ENCODE measurements at places on chromosomes 6 and 20. TPM values are rescaled to one million over a fixed set of nuclear protein-coding genes. Genes with fewer than 3 reads are reported as not detected.

DNA sequence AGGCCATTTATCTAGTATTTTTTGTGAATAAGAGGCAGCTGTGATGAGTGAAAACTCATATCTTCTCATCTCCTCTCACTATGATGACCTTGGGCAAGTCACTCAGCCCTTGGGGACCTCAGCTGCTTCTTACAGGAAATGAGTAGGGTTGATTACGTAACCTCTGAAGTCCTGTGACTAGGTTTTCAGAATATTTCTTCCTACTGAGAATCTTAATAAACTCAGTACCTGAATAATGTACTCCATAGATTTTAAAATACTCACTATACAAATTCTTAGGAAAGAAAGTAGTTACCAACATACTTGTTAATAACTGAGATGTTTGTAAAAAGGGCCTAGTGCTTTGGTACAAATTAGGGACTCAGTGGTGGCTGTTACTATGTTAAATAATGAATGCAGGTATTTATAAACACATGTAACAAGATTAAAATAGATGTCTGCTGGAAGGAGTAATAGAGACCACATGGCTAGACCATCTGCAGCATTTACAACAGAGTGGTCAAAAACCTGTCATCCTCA, 60.9 kb downstream of the RPRD1B start:
- peaks cover 36% of the 10 kb centered on the region for H3K4me1 ChIP-seq
- H3K27ac ChIP-seq, result peak overlapping the region; percentile 68
- no peaks in the 10 kb centered on the region for H3K27me3 ChIP-seq
- H3K4me3 ChIP-seq, result no peak overlapping the region
- no peak for DNase-seq

GRCh38 chr6:10591422-10592160, 70.4 kb downstream of the GCNT2 start:
- no peak for DNase-seq
- H3K4me3 ChIP-seq, result no peak overlapping the region
- no peaks in the 10 kb centered on the region for H3K36me3 ChIP-seq
- no peak overlapping the region for H3K27ac ChIP-seq
- no peaks in the 10 kb centered on the region for H3K4me1 ChIP-seq
- H3K27me3 ChIP-seq, result no peaks in the 10 kb centered on the region

The COL10A1 gene
- 2.8 TPM for total RNA-seq

DNA sequence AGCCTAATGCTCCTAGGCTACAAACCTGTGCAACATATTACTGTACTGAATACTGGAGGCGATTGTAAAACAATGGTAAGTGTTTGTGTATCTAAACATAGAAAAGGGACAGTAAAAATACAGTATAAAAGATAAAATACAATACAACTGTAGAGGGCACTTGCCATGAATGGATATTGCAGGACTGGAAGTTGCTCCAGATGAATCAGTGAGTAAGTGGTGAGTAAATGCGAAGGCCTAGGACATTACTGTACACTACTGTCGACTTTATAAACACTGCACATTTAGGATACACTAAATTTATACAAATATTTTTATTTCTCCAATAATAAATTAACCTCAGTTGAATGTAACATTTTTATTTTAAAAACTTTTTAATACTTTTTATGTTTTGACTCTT, 485.0 kb downstream of the MMUT start:
- H3K4me1 ChIP-seq, result no peaks in the 10 kb centered on the region
- H3K36me3 ChIP-seq, result no peaks in the 10 kb centered on the region
- no peak for DNase-seq
- no peak overlapping the region for H3K4me3 ChIP-seq

The HLA-DPA1 gene
- 491 TPM for total RNA-seq

- H3K36me3 ChIP-seq, result no peaks in the 10 kb centered on the region
- DNase-seq, result no peak
- no peaks in the 10 kb centered on the region for H3K4me1 ChIP-seq
- H3K27ac ChIP-seq, result no peak overlapping the region
Observed at GRCh38 chr20:9474835-9475415, 39.5 kb upstream of the LAMP5 start.

The DLL1 gene
- total RNA-seq, result 14.6 TPM

GRCh38 chr6:167851370-167851952, 24.8 kb downstream of the AFDN start:
- H3K27me3 ChIP-seq, result no peaks in the 10 kb centered on the region
- H3K36me3 ChIP-seq, result no peaks in the 10 kb centered on the region
- no peak for DNase-seq
- H3K4me1 ChIP-seq, result peaks cover 45% of the 10 kb centered on the region

The MACROD2 gene
- 78.2 TPM for total RNA-seq

The SLC17A9 gene
- 15.2 TPM for total RNA-seq

DNA sequence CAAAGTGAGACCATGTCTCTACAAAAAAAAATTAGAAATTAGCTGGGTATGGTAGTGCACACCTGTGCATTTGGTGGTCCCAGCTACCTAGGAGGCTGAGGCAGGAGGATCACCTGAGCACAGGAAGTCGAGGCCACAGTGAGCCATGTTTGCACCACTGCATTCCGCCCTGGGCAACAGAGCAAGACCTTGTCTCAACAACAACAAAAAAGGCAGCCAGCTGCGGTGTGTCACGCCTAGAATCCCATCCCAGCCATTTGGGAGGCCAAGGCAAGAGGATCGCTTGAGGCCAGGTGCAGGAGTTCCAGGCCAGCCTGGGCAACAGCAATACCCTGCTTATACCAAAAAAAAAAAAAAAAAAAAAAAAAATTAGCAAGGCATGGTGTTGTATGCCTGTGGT, 1.1 kb upstream of the BAK1 start:
- H3K36me3 ChIP-seq, result peaks cover 13% of the 10 kb centered on the region
- DNase-seq, result no peak
- no peaks in the 10 kb centered on the region for H3K27me3 ChIP-seq

- no peaks in the 10 kb centered on the region for H3K27me3 ChIP-seq
- H3K4me1 ChIP-seq, result peaks cover 40% of the 10 kb centered on the region
- peak; percentile 92 for DNase-seq
- H3K4me3 ChIP-seq, result peak within 1 kb of the TSS; percentile 59
- H3K36me3 ChIP-seq, result no peaks in the 10 kb centered on the region
Observed at GRCh38 chr20:49982346-49983122, at the start of gene SNAI1. Gene SNAI1, plus strand, starts transcription at chr20:49982980. Its CDS starts 80 bp downstream, at chr20:49983060.

The MYLIP gene
- 39.5 TPM for total RNA-seq

The PHACTR1 gene
- total RNA-seq, result 72.8 TPM

DNA sequence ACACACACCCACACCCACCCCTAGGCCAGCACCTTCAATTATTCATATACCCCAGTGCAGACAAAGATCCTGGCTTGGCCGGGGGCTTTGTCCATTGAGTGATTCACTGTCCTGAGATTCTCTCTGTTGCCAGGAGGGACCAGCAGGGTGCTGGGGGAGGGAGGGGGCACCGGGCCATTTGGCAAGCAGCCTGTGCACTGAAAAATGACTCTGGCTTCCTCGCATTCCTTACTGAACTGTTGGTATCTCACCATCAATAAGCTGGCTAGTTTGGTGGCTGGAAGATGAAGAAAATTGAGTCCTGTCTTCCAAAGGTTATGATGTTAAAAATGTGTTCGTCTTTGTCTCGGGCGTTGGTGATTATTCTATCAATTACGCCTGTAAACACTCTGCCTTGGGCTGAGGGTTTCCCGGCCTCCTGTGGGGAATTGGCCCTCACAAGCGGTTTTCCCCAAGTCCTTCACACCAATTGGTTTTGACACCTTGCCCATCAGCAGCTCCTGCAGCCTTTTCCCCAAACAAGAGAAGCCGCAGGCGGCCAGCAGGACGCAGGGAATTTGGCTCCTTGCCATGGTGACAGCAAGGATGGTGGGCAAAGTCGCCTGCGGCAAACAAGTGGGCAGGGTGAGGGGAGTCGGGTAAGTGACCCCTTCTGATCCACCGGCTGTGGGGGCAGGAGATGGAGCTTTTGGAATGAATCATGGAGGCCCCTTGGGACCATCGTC, 4.9 kb downstream of the VSTM2L start:
- H3K36me3 ChIP-seq, result no peaks in the 10 kb centered on the region
- no peak for DNase-seq
- peaks cover 1% of the 10 kb centered on the region for H3K4me1 ChIP-seq
- H3K27me3 ChIP-seq, result peaks cover 22% of the 10 kb centered on the region

DNA sequence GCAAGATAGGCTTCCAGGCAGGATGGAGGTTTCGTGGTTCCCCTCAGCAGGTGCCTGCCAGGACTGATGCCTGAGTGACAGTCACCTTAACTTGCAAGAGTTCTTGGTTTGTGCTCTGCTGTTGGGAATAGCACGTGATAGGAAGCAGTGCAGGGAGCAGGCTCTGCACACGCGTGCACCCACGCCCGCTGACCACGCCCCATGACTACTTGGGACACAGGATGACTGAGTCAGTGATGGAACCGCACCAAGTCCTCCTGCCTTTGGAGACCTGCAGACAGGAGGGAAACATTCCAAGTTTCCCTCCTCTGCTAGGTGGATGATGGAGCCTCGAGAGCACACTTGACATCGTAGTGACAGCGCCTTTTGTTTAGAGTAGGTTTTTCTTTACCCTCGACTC, 164.2 kb downstream of the DTNBP1 start:
- H3K4me3 ChIP-seq, result no peak overlapping the region
- peaks cover 30% of the 10 kb centered on the region for H3K36me3 ChIP-seq
- DNase-seq, result peak; percentile 67
- no peak overlapping the region for H3K27ac ChIP-seq
- peaks cover 6% of the 10 kb centered on the region for H3K4me1 ChIP-seq
- H3K27me3 ChIP-seq, result no peaks in the 10 kb centered on the region
